ENCODE measurements at places on chromosomes 5 and 9.

GRCh38 chr5:179852993-179853547, 5.5 kb downstream of the MRNIP start:
- no peak for DNase-seq

DNA sequence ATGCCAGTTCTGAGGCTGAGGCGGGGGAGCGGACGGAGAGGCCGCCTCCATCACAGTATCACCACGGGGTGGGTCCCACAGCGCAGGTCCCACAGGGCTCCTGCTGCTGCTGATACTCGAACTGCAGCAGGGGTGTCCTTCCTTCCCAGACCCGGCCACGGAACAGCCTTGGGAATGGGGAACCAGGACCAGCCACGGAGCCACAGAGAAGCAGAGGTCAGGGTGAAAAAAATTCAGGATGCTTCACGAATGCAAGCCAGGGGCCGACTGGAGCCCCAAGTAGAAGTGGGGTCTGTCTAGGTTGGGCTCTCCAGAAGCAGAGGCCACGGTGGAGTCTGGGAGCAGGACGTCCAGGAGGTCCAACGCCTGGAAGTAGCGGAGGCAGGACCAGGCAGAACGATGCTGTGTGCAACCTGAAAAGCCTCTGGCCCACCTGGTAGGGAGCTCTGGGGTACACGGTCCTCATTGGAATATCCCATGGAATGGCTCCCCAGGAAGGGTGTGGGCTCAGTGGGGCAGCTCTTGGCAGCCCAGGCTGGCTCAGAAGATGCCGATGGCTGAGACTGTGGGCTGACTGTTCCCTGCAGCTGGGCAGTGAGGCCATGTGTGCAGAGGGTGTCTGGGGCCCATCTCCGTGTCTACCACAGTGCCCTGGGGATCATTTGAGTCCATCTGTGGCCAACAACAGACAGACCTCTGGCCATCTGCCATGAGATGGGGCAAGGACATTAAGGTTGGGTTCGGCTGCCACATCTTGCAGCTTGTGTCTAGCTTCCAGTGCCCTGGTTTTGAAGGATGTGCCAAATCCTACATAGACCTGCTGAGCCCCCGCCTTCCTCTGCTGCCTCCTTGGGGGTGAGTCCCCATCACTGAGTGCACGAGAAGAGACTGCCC, 66.9 kb upstream of the FCN1 start:
- no peak for DNase-seq

- DNase-seq = no peak
Measured at GRCh38 chr9:122377241-122378164, 6.7 kb downstream of the PTGS1 start.

DNA sequence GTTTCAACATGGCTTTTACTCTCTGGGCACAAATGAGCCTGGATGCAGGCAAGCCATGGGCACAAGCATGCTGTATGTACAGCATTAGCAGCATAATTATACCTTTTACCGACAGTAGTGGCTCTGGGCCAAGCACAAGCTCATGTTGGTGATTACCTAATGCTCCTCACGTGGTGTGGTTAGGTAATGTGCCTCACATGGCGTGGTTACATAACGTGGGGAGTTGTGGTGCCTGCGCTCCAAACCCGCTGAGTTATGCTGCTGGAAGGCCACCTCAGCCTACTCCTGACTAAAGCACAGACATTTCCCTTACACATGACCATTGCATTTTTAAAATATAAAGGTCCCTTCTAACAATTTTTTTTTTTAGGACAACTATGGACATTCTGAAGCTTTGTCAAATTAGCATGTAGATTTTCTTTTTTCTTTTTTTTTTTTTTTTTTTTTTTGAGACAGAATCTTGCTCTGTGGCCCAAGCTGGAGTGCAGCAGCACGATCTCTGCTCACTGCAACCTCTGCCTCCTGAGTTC, 794.0 kb downstream of the EFNA5 start:
- no peak for DNase-seq
